ENCODE measurements at places on chromosomes 7 and 10. TPM values are rescaled to one million over a fixed set of nuclear protein-coding genes. Genes with fewer than 3 reads are reported as not detected.

Gene STOX1
- 0.33 TPM for total RNA-seq

Gene CACNB2
- total RNA-seq: 38.1 TPM

Gene PAX4
- not detected for total RNA-seq

Gene ATP6V0A4
- total RNA-seq: not detected

Gene CARD11
- total RNA-seq: 0.16 TPM

Gene IFRD1
- 24.6 TPM for total RNA-seq

Gene NCAPG2
- 3.7 TPM for total RNA-seq

Gene GBX1
- 1.9 TPM for total RNA-seq

Gene TMEM176A
- total RNA-seq: 18.5 TPM
